ENCODE measurements at places on chromosomes 12 and 14. TPM values are rescaled to one million over a fixed set of nuclear protein-coding genes. Genes with fewer than 3 reads are reported as not detected.

The PRIMA1 gene
- total RNA-seq = 3.2 TPM

The DDN gene
- 0.51 TPM for total RNA-seq

The LTBP2 gene
- total RNA-seq = 0.20 TPM

The WDHD1 gene
- total RNA-seq = 44.4 TPM

The PCED1B gene
- 0.10 TPM for total RNA-seq

DNA sequence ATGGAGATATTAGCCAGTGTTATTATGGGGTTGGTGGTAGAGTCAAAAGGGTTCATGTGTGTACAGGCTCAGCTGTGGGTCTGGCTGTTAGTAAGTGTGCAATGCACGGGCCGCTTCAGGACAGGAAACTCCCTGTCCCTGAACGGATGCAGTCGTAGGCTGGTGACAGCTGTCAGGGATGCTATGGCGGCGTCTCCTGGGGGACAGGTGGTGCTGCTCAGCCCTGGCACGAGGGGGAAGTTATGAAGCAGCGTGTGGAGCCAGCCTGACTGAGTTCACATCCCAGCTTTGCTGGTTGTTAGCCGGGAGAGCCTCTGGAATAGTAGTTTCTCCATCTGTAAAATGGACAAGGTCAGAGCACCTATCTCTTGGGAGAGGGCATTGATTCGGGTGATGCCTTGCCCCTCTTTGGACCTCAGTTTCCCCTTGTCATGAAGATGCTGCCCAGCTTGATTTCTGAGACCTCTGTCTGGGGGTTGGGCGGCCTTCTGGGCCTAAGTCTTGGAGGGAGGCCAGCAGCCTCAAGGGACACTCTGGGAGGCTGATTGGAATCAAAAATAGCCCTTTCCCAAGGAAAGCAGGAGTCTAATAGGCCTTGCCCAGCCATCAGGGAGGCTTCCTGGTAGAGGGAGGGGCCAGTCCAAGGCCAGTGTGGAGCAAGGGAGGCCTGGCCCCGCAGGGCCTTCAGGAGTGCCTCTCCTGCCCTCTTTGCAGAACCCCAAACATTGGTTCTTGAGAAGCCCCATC, 7.1 kb downstream of the ASB2 start:
- no peaks in the 10 kb centered on the region for H3K36me3 ChIP-seq
- DNase-seq = no peak
- H3K4me1 ChIP-seq = peaks cover 40% of the 10 kb centered on the region
- H3K27ac ChIP-seq = no peak overlapping the region

GRCh38 chr14:26344596-26344995, 253.2 kb downstream of the NOVA1 start:
- no peaks in the 10 kb centered on the region for H3K36me3 ChIP-seq
- H3K27me3 ChIP-seq = no peaks in the 10 kb centered on the region
- no peak overlapping the region for H3K4me3 ChIP-seq
- H3K4me1 ChIP-seq = no peaks in the 10 kb centered on the region
- no peak for DNase-seq

- no peak overlapping the region for H3K4me3 ChIP-seq
- no peak overlapping the region for H3K27ac ChIP-seq
- H3K36me3 ChIP-seq = no peaks in the 10 kb centered on the region
- H3K27me3 ChIP-seq = no peaks in the 10 kb centered on the region
- no peak for DNase-seq
- no peaks in the 10 kb centered on the region for H3K4me1 ChIP-seq
Observed at GRCh38 chr14:100740929-100741328, 14.2 kb downstream of the DLK1 start.

GRCh38 chr14:94833633-94834032, 63.7 kb upstream of the GSC start:
- 0 out of 3 replicates have a peak, but pooled peaks cover 2% of the 10 kb centered on the region for H3K27me3 ChIP-seq
- no peak overlapping the region for H3K4me3 ChIP-seq
- H3K36me3 ChIP-seq = no peaks in the 10 kb centered on the region
- H3K27ac ChIP-seq = no peak overlapping the region
- DNase-seq = no peak
- no peaks in the 10 kb centered on the region for H3K4me1 ChIP-seq

- peaks cover 22% of the 10 kb centered on the region for H3K27me3 ChIP-seq
- no peak overlapping the region for H3K27ac ChIP-seq
- DNase-seq = no peak
- H3K4me1 ChIP-seq = peaks cover 2% of the 10 kb centered on the region
Observed at GRCh38 chr14:64795211-64795610, 84.5 kb downstream of the SPTB start.

- no peaks in the 10 kb centered on the region for H3K27me3 ChIP-seq
- no peak overlapping the region for H3K27ac ChIP-seq
- no peaks in the 10 kb centered on the region for H3K36me3 ChIP-seq
Observed at GRCh38 chr12:20245491-20245890, 122.8 kb upstream of the PDE3A start.

DNA sequence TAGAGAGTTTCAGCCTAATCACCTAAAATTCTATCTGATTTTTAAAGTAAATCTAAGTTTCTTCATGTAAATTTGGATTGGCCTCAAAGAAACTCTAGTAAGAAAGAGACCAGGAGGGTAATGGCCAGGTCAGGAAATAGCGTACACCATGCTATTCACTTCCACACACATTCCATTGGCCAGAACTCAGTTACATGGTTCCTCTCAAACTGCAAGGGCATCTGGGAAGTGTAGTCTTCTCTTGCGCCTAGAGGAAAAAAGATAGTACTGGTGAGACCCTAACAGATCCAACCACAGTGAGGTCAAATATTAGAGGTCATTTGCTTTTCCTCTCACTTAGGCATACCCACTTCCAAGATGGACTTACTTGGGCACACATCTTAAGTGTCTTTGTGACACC, 39.1 kb downstream of the MBIP start:
- H3K27ac ChIP-seq = no peak overlapping the region
- DNase-seq = peak; percentile 55
- no peaks in the 10 kb centered on the region for H3K36me3 ChIP-seq
- 0 out of 3 replicates have a peak, but pooled peaks cover 1% of the 10 kb centered on the region for H3K27me3 ChIP-seq
- no peak overlapping the region for H3K4me3 ChIP-seq

DNA sequence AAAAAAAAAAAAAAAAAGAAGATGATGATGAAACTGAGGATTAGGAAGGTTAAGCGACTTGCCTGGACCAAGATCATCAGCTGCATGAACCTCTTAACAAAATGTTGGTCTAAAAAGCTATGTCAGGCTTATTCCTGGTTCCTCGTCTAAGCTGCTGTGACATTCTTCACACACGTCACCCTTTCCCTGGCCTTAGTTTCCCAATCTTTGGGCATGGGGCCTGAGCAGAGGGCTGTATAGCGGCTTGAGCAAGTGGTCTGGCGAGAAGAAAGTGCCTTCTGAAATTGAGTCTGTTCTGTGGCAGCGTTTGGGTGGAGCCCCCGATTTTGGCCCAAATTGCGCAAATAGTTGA, 58.7 kb upstream of the CCND2 start:
- H3K4me1 ChIP-seq = no peaks in the 10 kb centered on the region
- no peak overlapping the region for H3K27ac ChIP-seq
- no peak overlapping the region for H3K4me3 ChIP-seq
- no peaks in the 10 kb centered on the region for H3K27me3 ChIP-seq
- no peaks in the 10 kb centered on the region for H3K36me3 ChIP-seq

- no peak for DNase-seq
- H3K27ac ChIP-seq = no peak overlapping the region
- H3K4me3 ChIP-seq = no peak overlapping the region
- H3K36me3 ChIP-seq = no peaks in the 10 kb centered on the region
Observed at GRCh38 chr12:13474381-13474780, 277.9 kb downstream of the EMP1 start.

- no peaks in the 10 kb centered on the region for H3K27me3 ChIP-seq
- H3K4me1 ChIP-seq = no peaks in the 10 kb centered on the region
- DNase-seq = peak; percentile 46
Observed at GRCh38 chr12:114933428-114934160, 249.6 kb upstream of the TBX3 start.

DNA sequence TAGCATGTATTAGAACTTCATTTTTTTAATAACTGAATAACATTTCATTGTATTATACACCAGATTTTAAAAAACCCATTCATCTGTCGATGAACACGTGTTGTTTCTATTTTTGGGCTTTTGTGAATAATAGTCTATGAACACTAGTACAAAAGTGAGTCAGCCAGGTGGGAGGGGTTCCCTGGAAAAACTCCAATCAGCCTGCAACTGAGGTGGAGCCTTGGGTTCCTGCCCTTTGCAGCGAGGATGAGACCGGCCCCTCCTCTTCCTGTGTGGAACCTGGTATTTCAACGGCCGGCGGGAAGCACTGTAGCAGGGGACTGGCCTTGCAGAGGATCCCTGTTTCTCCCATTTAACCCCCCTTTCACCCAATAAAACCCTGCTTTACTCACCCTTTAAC, 56.1 kb downstream of the LMNTD1 start:
- H3K27me3 ChIP-seq = no peaks in the 10 kb centered on the region
- no peak for DNase-seq
- no peaks in the 10 kb centered on the region for H3K36me3 ChIP-seq
- no peak overlapping the region for H3K27ac ChIP-seq
- peaks cover 8% of the 10 kb centered on the region for H3K4me1 ChIP-seq

- DNase-seq = peak; percentile 80
- H3K36me3 ChIP-seq = no peaks in the 10 kb centered on the region
- H3K27ac ChIP-seq = peak overlapping the region; percentile 89
- peak overlapping the region; percentile 79 for H3K4me3 ChIP-seq
- H3K27me3 ChIP-seq = no peaks in the 10 kb centered on the region
- peaks cover 35% of the 10 kb centered on the region for H3K4me1 ChIP-seq
Observed at GRCh38 chr12:56151672-56152131, 685 bp upstream of the MYL6B start.

DNA sequence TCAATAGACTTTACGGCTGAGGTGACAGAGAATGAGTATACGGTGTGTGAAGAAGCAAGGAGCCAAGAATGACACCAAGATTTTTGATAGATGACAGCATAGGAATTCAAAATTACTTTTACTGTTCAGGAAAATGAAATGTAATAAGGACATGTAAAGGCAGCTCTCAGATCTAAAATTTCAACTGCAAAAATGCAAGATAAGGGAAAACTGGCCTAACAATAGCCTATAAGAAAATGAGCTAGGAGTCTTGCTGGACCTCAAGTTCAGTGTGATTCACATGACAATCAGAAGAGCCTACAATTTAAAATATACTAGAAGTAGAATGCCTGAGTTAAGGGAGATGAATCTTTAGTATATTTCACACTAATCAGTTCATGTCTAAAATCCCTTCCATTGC, 102.0 kb downstream of the RPS29 start:
- H3K4me1 ChIP-seq = peaks cover 14% of the 10 kb centered on the region
- H3K27ac ChIP-seq = no peak overlapping the region
- no peak overlapping the region for H3K4me3 ChIP-seq
- H3K27me3 ChIP-seq = no peaks in the 10 kb centered on the region

- peak; percentile 16 for DNase-seq
- peaks cover 16% of the 10 kb centered on the region for H3K4me1 ChIP-seq
- H3K4me3 ChIP-seq = no peak overlapping the region
- H3K27me3 ChIP-seq = no peaks in the 10 kb centered on the region
Observed at GRCh38 chr12:22083167-22083566, 37.1 kb downstream of the CMAS start.
